ENCODE measurements at places on chromosomes 16 and 17.

GRCh38 chr17:3475812-3476610, at the start of gene ASPA:
Gene ASPA (plus strand): TSS chr17:3475997. CDS start chr17:3476160, 163 bp downstream.
- peak; percentile 16 for DNase-seq

GRCh38 chr17:55067697-55068439, 99.3 kb downstream of the STXBP4 start:
- no peak for DNase-seq

DNA sequence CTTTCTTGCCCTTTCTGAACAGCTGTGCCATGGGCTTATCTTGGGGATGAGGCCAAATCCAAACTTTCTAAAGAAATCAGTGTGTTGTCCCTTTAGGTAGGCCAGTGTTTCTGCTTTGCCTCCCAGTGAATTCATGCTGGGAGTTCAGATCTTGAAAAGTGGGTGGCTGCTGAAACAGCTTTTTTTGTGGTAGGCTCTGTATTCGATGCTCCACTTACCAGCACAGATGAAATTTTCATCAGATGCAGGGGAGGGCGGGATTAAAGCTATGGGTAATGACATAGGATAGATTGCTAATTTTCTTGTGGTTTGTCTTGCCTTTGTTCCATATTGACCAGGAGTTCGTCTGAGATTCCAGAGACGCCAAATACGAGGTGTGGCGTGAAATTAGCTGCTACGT, 2.8 kb downstream of the SOCS7 start:
- DNase-seq = no peak

DNA sequence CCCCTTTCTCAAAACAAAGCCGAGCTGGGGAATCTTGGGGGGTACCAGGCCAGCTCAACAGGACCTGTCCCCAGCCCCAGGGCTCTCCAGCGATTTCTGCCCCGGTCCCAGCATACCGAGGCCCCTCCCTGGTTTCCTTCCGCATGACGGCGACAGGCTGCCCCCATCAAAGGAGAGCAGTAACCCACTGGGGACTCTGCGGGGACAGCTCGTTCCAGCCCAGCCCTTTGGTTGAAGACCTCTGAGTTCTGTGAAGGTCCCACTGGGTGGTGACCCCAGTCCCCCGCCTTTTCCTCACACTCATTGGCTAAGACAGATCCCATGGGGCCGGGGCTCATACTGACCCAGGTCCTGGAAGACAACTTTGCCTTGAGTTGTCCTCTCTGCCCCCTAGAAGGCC, 4.1 kb downstream of the SMTNL2 start:
- DNase-seq = no peak

DNA sequence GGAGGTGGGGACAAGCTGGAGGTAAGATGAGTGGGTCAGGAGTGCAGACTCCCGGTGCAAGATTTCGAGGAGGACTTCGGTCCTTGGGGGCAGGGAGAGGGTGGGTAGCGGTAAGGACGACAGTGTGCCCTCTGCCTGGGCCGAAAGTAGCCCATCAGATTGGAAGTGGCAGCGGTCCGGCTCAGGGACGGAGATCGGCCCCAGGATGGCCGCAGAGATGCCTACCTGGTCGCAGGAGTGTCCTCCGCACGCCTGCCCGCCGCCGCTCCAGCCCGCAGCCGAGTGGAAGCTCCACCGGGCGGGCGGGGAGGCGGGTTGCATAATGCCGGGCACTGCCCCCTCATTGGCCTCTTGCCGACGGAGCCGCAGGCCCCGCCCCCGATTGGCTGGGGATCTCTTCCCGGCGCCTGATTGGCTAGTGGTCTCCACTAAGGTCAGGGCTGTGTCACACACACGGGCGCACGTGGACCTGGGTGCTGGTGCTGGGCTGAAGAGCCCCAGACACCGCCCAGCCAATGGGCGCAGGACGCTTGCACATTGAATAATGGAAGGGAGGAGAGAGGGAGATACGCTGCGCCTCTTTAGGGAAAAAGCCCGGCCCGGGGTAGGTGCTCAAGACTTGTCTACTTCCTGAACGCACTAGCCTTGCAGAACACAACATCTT, at the start of gene PER1:
PER1 (minus strand) TSS at position 293 of the 664 bp plus-strand sequence. CDS start 1,698 bp downstream, outside the sequence.
- no peak for DNase-seq

- DNase-seq = no peak
These were observed 6.5 kb downstream of the ZZEF1 start for GRCh38 chr17:4136373-4136772.

DNA sequence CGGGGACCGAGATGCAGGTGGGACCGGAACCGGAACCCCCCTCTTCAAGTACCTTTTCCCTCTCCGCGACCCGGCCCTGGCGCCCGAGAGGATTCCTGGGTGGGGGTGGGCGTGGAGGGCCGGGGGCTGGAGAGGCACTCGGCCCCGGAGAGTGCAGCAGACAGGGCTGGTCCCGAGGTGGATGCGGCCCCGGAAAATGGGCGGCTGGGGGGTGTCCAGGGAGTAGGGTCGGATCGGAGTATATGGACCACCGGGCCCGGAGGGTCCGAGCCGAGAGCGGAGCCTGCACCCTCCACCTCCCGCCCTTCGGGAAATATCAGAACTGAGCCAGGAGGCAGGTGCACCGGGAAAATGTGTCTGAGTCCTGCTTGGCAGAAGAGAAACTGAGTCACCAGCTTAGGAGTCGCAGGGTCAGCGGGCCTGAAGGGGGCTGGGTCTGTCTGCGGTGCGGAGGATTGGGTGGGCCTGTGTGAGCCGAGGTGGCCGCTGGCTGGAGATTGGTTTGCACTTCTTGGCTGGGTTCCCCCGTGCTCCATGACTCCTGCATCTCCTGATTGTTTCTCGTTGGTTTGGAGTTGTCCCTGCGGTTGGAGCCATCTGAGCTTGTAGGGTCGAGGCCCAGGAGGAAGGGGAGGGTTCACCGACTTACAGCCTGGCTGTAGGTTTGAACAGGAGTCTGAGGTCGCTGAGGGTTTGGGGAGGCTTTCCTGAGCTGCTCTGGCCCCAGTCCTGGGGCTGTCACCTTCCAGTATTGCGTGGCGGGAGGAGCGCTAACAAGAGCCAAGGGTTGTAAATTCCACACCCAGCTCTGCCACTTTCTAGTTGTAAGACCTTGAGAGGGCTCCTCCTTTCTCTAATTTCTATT, 518 bp downstream of the SH2B1 start:
- no peak for DNase-seq

- DNase-seq = no peak
These were observed 14.4 kb downstream of the SYCE1L start for GRCh38 chr16:77213542-77214106.

GRCh38 chr16:57675741-57676551, 7.8 kb downstream of the ADGRG3 start:
- DNase-seq = no peak

GRCh38 chr17:32777436-32777835, 99.5 kb downstream of the MYO1D start:
- DNase-seq = no peak

DNA sequence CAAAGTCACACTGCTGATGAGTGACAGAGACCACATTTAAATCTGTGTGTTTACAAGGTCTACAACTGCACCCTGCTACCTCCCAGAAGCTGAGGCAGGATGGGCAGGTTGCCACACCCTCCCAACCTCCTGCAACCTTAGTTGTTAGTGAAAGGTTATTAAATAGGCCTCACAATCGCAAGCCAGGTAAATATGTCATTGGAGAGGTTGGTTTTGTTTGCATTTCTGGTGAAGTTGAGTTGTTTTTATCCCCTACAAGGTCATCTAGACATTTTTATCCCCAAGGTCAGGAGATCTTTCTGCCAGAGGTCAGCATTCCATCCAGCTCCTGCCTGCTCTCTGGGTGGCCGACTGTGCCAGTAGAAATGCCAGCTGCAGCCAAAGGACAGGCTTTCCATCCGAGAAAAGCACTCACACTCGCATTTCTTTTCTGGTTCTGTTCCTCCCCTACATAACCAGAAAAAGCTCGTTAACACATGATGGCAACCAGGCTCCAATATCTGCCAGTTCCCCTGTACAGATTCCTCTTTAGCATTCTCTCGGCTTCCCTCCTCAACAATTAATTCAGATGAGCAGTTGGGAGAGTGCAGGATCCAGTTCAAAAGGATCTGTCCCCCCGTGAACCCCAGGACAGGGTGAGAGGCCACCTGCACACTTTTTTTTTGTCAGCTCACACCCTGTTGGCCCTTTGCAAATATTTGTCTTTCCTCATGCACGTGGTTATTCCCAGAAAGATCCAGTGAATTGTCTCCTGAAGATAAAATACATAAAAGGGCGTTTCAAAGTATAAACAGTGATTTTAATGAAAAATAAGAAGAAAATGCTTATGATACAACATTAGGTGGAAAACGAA, 562.8 kb downstream of the MAF start:
- DNase-seq = no peak

DNA sequence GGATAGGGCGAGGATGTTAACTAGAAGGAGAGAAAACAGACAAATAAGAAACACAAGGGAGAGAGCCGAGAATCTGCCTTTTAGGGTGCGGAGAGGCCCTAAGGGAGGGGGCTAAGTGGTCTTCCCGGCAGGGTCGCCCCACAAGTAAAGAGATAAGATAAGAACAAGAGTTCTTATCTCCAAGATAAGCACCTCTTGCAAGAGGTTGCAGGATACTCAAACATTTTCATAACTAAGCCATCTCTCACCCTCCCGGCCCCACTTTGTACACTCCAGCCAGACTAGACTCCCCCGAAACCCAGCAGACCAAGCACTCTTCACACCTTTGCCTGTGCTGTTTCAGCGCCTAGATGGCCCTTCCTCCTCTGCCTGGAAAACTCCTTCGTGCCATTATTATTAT, 14.3 kb downstream of the ZNF319 start:
- no peak for DNase-seq

GRCh38 chr17:17028059-17028877, 14.0 kb upstream of the MPRIP start:
- DNase-seq = no peak

DNA sequence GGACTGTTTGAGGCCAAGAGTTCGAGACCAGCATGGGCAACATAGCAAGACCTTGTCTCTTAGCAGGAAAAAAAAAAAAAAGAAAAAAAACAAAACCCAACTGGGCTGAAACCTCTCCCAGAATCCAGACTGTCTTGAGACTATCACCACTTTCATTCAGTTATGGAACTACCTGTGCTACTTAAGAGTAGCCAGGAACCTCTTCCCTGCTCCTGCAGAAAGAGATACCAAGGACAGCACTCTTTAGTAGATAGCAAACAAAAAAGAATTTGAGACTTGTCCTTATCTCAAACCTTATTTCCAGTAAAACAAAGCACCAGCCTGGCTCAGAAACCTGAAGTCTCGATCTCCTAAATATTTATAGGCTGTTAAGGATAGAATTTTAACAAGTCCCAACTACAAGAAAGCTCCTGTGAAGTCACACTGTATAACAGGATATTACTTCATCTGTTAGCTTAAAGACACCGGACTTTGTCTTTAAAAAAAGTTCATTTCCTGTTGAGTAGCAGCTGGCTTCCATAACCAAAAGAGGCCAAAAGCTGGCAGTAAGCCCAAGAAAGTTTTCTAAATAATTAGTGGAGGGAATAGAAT, 5.1 kb downstream of the CDR2 start:
- no peak for DNase-seq

- no peak for DNase-seq
These were observed 885 bp upstream of the SLC35B1 start for GRCh38 chr17:49708515-49709183.

DNA sequence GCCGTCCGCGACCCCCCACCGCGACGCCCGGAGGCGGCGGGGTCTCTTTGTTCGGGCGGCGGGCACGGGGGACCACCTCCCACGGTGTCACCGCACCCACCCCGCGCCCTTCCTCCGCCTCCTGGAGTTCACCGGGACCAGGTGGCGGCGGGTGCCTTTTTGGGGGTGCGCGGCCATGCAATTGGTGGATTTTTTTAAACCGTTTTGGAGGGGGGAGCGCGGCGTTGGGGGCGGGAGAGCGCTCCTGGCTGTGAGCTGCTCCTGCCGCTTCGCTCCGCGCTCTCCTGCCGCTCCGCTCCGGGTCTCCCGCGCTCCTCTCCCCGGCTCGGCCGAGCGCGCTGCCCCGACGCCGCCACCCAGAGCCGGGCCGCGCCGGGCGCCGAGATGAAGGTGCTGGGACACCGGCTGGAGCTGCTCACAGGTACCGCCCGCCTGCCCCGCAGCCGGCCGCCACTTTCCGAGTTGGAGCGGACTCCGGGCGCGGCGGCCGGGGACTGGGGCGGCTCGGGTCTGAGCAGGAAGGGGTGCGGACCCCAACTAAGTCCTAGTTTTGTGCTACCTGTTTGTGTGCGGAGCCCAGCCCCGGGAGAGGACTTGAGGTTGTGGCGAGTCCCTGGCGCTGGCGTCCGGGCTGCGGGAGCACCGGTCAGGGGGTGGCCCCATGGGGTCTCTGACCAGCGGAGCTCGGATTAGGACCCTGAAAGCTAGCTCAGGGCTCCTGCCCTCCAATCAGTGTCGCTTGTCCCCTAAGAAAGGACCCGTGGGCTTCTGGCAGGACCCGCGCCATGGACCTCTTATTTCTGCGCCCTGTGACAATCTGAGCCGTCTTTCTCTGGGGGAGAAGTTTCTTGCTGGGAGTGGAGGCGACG, 35.7 kb upstream of the NDRG4 start:
- no peak for DNase-seq
